ENCODE measurements at places on chromosomes 11 and 22.
A peak's percentile ranks its signal among the peaks of the same experiment; 100 is the strongest.

GRCh38 chr11:15807827-15808226 is 548.5 kb downstream of the SOX6 start:
- no peaks in the 10 kb centered on the region for H3K4me1 ChIP-seq
- no peak for DNase-seq
- H3K27ac ChIP-seq, result no peak overlapping the region
- H3K27me3 ChIP-seq, result no peaks in the 10 kb centered on the region
- H3K4me3 ChIP-seq, result no peak overlapping the region

GRCh38 chr11:35355102-35355749 is 64.1 kb downstream of the SLC1A2 start:
- H3K27ac ChIP-seq, result no peak overlapping the region
- peaks cover 6% of the 10 kb centered on the region for H3K27me3 ChIP-seq
- peaks cover 4% of the 10 kb centered on the region for H3K4me1 ChIP-seq
- H3K36me3 ChIP-seq, result no peaks in the 10 kb centered on the region
- DNase-seq, result no peak

DNA sequence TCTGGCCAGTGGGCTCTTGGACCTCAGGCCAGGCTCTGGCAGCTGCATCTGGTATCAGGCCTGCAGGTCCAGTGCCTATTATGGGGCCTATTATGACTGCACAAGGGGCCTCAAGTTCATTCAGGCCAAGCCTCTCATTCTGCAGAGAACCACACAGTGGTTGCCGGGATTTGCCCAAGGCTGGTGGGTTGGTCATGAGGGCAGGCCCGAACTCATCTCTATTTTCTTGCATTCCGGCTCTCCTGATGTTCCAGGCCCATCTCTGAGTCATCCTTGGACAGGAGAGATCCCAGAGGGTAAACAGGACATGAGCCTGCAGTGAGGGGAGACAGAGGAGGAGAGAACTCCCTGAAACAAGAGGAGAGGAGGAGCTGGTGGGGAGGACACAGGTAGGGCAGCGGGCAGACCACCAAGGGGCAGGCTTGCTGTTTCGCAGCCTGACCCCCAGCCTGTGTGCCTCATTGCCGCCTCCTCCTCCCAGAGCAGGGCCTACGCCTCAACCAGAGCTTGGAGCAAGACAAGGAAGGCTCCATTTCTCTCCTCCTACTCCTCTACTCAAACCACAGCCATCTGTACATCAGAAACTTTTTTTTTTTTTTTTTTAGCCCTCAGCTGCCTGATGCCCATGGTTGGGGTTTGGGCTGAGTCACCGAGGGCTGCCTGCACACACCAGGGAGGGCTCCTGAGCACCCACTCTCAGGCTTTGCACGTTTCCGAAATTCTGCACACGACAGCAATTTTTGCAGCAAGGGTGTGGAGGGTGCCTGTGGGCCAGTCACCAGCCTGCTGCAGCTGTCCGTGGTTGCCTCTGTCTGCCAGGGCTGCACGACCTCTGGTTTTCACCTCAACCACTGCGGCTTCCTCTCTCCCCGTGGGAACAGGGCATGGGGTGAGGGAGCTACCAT is 12.7 kb upstream of the TREH start:
- H3K27ac ChIP-seq, result no peak overlapping the region
- H3K4me3 ChIP-seq, result peak overlapping the region; percentile 40
- peaks cover under 1% of the 10 kb centered on the region for H3K27me3 ChIP-seq

DNA sequence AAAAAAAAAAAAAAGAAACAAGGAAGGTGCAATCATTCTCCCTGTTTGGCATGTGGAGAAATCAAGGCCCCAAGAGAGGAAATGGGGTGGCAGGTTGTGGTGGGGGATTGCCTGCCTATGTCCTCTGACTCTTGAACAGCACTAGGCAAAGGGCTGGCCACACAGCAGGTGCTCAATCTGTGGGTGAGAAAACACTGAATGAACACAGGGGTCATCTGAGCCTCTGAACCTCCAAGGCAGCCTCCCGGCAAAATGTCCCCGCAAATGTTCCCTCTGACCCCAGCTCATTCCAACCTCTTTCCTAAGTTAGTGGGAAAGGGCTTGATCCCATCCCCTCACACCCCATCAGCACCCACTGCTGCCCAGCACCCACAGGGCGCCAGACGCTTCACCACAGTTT is 4.6 kb downstream of the PLA2G6 start:
- no peak for DNase-seq
- peaks cover 12% of the 10 kb centered on the region for H3K36me3 ChIP-seq
- H3K4me3 ChIP-seq, result peak overlapping the region; percentile 29

- peak overlapping the region; percentile 86 for H3K4me3 ChIP-seq
- H3K27ac ChIP-seq, result peak overlapping the region; percentile 91
- no peak for DNase-seq
- H3K36me3 ChIP-seq, result no peaks in the 10 kb centered on the region
- H3K4me1 ChIP-seq, result peaks cover 24% of the 10 kb centered on the region
These were observed 922 bp upstream of the CSNK1E start for GRCh38 chr22:38317995-38318715.

- no peak overlapping the region for H3K27ac ChIP-seq
- H3K27me3 ChIP-seq, result peaks cover 6% of the 10 kb centered on the region
- H3K36me3 ChIP-seq, result no peaks in the 10 kb centered on the region
- no peak overlapping the region for H3K4me3 ChIP-seq
- no peak for DNase-seq
These were observed 32.2 kb upstream of the TEAD1 start for GRCh38 chr11:12642040-12642439.

DNA sequence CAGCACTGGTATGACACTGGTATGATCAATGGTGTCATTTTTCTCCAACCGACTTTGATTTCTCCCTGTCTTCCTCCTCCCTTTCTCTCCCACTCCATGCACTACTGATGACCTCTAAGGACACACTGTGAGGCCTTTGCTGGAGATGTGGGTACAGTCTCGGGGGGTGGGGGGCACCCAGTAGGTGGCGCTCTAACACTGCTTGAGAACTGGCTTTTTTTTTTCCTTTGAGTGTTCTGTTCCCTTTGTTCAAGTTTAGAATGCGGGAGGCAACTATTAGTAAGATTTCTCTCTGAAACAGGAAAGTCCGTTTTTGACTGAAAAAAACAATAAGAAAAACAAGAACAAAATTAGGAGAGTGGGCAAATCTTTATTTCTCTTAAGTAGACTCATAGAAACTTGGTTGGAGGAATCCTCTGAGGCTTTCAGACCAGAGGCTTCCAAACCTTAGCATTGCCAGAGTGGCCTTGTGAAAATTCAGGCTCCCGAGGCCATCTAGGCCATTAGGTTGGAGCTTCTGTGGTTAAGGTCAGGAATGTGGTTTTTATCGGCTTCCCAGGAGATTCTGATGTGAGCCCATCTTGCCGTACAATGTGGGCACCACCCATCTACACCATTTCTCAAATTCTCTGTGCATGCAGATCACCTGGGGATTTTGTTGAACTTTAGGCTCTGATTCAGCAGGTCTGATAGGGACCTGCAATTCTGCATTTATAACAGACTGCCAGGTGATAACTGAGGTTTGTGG is 43.2 kb downstream of the PANX1 start:
- no peaks in the 10 kb centered on the region for H3K27me3 ChIP-seq
- no peak for DNase-seq
- H3K36me3 ChIP-seq, result peaks cover 5% of the 10 kb centered on the region
- peaks cover 10% of the 10 kb centered on the region for H3K4me1 ChIP-seq

DNA sequence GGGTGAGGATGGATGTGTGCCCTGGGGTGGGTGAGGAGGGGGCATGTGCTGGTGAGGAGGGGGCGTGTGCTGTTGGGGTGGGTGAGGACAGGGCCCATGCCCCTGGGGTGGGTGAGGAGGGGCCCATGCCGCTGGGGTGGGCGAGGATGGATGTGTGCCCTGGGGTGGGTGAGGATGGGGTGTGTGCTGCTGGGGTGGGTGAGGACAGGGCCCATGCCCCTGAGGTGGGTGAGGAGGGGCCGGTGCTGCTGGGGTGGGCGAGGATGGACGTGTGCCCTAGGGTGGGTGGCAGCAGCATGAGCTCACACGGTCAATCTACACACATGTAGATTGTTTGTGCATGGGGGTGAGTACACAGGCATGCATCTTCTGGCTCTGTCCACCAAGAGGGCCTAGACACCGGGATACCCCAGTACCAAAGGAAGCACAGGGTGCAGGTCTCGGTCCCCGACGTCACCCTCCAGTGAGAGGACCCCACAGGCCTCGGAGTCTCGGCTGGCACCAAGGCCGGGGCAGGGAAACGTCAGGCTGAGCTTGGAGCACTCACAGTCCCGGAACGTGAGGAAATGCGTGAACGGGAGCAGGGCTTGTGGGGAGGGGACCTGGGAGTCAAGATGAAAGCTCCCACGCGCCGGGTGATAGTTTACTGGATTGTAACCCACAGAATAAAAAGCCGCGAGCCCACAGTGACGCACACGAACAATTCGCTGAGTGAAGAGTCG is 37.4 kb upstream of the TOLLIP start:
- H3K4me1 ChIP-seq, result peaks cover 13% of the 10 kb centered on the region
- no peak for DNase-seq
- H3K27me3 ChIP-seq, result no peaks in the 10 kb centered on the region
- H3K27ac ChIP-seq, result no peak overlapping the region
- no peaks in the 10 kb centered on the region for H3K36me3 ChIP-seq
- H3K4me3 ChIP-seq, result no peak overlapping the region

GRCh38 chr22:45341498-45341897 is 31.8 kb downstream of the FAM118A start:
- peak overlapping the region; percentile 64 for H3K27ac ChIP-seq
- H3K36me3 ChIP-seq, result peaks cover 34% of the 10 kb centered on the region

DNA sequence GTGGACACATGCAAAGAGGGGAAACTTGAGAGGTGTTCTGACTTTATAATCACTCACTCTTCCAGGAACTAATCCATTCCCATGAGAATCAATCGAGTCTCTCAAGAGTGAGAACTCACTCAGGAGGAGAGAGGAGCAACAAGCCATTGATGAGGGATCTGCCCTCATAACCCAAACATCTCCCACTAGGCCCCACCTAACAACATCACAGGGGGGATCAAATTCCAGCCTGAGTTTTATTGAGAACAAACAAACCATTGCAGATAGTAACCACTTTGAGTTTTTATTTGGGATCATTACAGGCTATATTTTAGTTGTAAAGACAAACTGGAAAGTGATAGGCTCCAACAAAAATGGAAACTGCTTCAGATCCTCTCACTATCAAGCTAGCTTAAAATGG is 328.8 kb upstream of the CTSC start:
- DNase-seq, result no peak
- no peaks in the 10 kb centered on the region for H3K36me3 ChIP-seq
- H3K4me3 ChIP-seq, result no peak overlapping the region
- H3K4me1 ChIP-seq, result no peaks in the 10 kb centered on the region
- H3K27ac ChIP-seq, result no peak overlapping the region

All from activated naive CD8-positive, alpha-beta T cell treated with anti-CD3 and anti-CD28 coated beads, Interleukin-2, amount 10 ng/mL, durations not matched to agents 7 days and 5 days (primary cell).